Right atrium auricular region (tissue), 2 donors: ENCODE measurements at places on chromosomes 11 and 22. TPM values are rescaled to one million over a fixed set of nuclear protein-coding genes. Genes with fewer than 3 reads are reported as not detected.
A peak's percentile ranks its signal among the peaks of the same experiment; 100 is the strongest.

DNA sequence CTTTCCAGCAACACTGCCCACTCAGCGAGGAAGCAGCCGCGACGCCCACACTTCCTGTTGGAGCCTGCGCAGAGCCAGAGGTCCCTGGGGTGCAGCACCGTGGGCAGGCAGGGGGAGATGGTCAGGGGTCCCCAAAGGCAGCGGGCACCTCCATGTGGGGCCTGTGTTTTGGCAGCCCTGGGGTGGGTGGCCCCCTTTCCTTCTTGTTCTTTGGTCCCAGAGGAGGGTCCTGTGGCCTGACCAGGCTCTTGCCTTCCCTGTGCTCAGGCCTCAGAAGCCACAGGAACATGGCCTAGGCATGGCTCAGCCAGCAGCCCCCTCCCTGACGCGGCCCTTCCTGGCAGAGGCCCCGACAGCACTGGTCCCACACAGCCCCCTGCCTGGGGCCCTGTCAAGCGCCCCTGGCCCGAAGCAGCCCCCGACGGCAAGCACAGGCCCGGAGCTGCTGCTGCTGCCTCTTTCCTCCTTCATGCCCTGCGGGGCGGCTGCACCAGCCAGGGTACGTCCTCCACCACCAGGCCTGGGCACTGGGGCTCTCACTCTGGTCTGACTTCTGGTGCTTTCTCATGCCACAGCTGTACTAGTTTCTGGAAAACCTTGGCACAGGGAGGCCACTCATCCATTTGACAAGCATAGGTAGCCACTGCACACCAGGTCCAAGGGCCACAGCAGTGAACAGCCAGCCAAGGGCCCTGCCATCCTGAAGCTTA is 47.1 kb downstream of the PISD start:
- DNase-seq: no peak
- H3K27ac ChIP-seq: no peak overlapping the region
- H3K4me1 ChIP-seq: peaks cover 18% of the 10 kb centered on the region
- no peaks in the 10 kb centered on the region for H3K27me3 ChIP-seq
- no peak overlapping the region for H3K4me3 ChIP-seq

- no peak overlapping the region for H3K4me3 ChIP-seq
- DNase-seq: no peak
- no peaks in the 10 kb centered on the region for H3K36me3 ChIP-seq
- H3K4me1 ChIP-seq: no peaks in the 10 kb centered on the region
- no peak overlapping the region for H3K27ac ChIP-seq
- no peaks in the 10 kb centered on the region for H3K27me3 ChIP-seq
Observed at GRCh38 chr11:15197696-15198095, 83.0 kb downstream of the INSC start.

GRCh38 chr22:37037669-37038068 is 13.9 kb upstream of the KCTD17 start:
- no peaks in the 10 kb centered on the region for H3K36me3 ChIP-seq
- H3K4me1 ChIP-seq: no peaks in the 10 kb centered on the region
- H3K27ac ChIP-seq: no peak overlapping the region
- H3K4me3 ChIP-seq: no peak overlapping the region
- no peaks in the 10 kb centered on the region for H3K27me3 ChIP-seq
- DNase-seq: no peak

GRCh38 chr11:68002575-68002937 is 1.3 kb downstream of the UNC93B1 start:
- H3K4me1 ChIP-seq: peaks cover 12% of the 10 kb centered on the region
- H3K27ac ChIP-seq: no peak overlapping the region
- no peak for DNase-seq
- peak overlapping the region; percentile 73 for H3K4me3 ChIP-seq
- H3K27me3 ChIP-seq: no peaks in the 10 kb centered on the region

- no peaks in the 10 kb centered on the region for H3K36me3 ChIP-seq
- no peak overlapping the region for H3K4me3 ChIP-seq
- no peak overlapping the region for H3K27ac ChIP-seq
- no peak for DNase-seq
Observed at GRCh38 chr11:119797123-119797611, 68.2 kb upstream of the NECTIN1 start.

- DNase-seq: no peak
- no peaks in the 10 kb centered on the region for H3K27me3 ChIP-seq
- no peak overlapping the region for H3K4me3 ChIP-seq
- H3K36me3 ChIP-seq: no peaks in the 10 kb centered on the region
- no peak overlapping the region for H3K27ac ChIP-seq
Observed at GRCh38 chr11:15291885-15292284, 177.2 kb downstream of the INSC start.

DNA sequence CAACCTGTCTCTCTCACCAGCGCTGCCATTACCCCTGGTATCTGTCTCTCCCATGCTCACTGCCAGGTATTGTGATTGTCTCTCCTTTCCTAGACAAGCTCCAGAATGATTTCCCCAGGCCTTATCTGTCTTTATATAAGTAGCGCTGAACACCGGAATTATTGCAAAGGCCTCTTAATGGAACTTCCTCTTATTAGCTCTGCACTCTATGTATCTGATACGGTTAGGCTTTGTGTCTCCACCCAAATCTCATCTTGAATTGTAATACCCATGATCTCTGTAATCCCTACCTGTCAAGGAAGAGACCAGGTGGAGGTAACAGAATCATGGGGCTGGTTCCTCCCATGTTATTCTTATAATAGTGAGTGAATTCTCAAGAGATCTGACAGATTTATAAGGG is 39.3 kb downstream of the DDI1 start:
- no peaks in the 10 kb centered on the region for H3K27me3 ChIP-seq
- H3K4me1 ChIP-seq: no peaks in the 10 kb centered on the region
- no peaks in the 10 kb centered on the region for H3K36me3 ChIP-seq
- no peak overlapping the region for H3K4me3 ChIP-seq
- no peak for DNase-seq

Gene MS4A4E
- total RNA-seq: 0.71 TPM

Gene MMP1
- 0.16 TPM for total RNA-seq

Gene MIOX
- total RNA-seq: not detected

Gene TCN1
- not detected for total RNA-seq

Gene MUC6
- total RNA-seq: not detected

Gene HTR3B
- total RNA-seq: not detected
